ENCODE measurements at places on chromosomes 16 and 17. TPM values are rescaled to one million over a fixed set of nuclear protein-coding genes. Genes with fewer than 3 reads are reported as not detected.
A peak's percentile ranks its signal among the peaks of the same experiment; 100 is the strongest.

DNA sequence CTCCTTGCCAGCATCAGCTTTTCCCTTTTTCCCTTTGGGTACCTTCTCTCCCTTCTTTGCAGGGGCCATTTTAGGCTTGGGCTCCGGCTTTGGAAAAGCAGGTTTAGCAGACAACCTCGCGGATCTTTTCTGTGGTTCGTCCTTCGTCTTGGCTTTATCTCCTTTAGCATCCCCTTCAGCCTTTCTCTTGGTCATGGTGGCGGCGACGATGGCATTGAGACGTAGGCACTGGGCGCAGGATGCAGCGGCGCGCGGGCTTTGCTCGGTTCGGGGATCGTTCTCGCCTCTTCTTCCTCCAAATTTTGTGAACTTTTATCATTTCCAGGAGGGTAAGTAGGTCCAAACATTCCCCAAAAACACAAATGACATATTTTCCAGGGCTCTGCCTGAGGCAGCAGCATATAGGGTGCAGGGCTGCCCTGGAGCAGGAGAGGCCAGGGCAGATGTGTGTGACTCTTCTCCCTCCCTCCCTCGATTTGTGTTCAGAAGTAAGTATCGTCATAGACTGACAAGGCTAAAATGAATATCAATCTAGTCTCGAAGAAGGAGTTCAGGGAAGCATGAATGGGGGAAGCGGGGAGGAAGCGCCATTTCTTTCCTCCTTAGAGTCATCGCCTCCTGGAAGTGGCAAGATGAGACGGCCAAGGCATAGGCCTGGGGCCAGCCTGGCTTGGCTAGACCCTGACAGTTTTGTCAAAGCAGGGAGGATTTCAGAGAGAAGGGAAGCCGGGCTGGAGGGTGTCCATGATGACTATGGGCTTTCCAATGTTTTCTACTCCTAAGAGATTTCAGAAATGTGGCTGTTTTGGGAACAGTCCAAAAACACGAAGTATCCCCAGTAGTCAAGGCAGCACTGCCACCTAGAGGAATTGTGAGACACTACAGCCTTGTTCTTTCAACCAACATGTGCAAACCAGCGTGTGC lies 13.2 kb downstream of the CHCT1 start:
- no peak overlapping the region for H3K4me3 ChIP-seq
- no peaks in the 10 kb centered on the region for H3K36me3 ChIP-seq
- no peak overlapping the region for H3K27ac ChIP-seq

GRCh38 chr17:349666-350065 lies 2.9 kb downstream of the RPH3AL start:
- no peaks in the 10 kb centered on the region for H3K27me3 ChIP-seq
- no peak overlapping the region for H3K4me3 ChIP-seq
- H3K27ac ChIP-seq, result no peak overlapping the region
- H3K36me3 ChIP-seq, result no peaks in the 10 kb centered on the region

GRCh38 chr17:37650419-37651003 lies 7.3 kb upstream of the DDX52 start:
- H3K4me3 ChIP-seq, result no peak overlapping the region
- no peaks in the 10 kb centered on the region for H3K36me3 ChIP-seq
- no peaks in the 10 kb centered on the region for H3K4me1 ChIP-seq
- no peak for DNase-seq
- no peak overlapping the region for H3K27ac ChIP-seq

DNA sequence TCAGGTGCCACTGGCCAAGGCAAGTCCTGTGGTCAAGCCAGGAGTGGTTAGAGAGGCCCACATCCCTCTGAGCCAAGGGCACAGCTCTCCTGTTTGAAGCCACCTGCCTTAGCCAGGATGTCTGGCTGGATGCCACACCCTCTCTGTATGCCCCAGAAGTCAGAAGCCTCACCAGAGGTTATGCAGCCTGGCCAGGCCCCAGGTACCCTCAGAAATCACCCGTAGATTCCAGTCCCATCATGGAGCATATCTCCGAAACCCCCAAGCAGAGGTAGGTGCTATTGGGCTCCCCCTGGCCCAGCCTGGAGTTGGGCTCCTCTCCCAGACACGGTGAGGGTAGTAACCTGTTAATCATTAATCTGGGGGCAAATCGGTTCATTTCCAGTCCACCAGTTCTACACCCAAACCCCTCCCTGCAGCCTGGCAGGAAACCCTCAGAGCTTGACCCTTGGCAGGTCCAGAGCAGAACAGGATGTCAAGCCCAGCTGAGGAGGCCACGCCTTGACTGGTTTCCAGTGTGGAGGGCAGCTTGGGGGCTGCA lies 60.6 kb upstream of the TMEM97 start:
- H3K4me1 ChIP-seq, result no peaks in the 10 kb centered on the region
- no peak overlapping the region for H3K27ac ChIP-seq
- peaks cover 7% of the 10 kb centered on the region for H3K27me3 ChIP-seq

GRCh38 chr16:55809386-55809785 lies 23.5 kb downstream of the CES1 start:
- no peaks in the 10 kb centered on the region for H3K4me1 ChIP-seq
- no peaks in the 10 kb centered on the region for H3K36me3 ChIP-seq
- H3K27ac ChIP-seq, result no peak overlapping the region
- no peak overlapping the region for H3K4me3 ChIP-seq

- no peak overlapping the region for H3K4me3 ChIP-seq
- DNase-seq, result no peak
- H3K27ac ChIP-seq, result no peak overlapping the region
- no peaks in the 10 kb centered on the region for H3K36me3 ChIP-seq
Observed at GRCh38 chr16:86924537-86924936, 346.2 kb downstream of the FOXL1 start.

- DNase-seq, result no peak
- no peak overlapping the region for H3K4me3 ChIP-seq
- H3K4me1 ChIP-seq, result no peaks in the 10 kb centered on the region
- peaks cover 4% of the 10 kb centered on the region for H3K27me3 ChIP-seq
- no peak overlapping the region for H3K27ac ChIP-seq
- no peaks in the 10 kb centered on the region for H3K36me3 ChIP-seq
Observed at GRCh38 chr16:24234737-24235136, 21.4 kb upstream of the CACNG3 start.

DNA sequence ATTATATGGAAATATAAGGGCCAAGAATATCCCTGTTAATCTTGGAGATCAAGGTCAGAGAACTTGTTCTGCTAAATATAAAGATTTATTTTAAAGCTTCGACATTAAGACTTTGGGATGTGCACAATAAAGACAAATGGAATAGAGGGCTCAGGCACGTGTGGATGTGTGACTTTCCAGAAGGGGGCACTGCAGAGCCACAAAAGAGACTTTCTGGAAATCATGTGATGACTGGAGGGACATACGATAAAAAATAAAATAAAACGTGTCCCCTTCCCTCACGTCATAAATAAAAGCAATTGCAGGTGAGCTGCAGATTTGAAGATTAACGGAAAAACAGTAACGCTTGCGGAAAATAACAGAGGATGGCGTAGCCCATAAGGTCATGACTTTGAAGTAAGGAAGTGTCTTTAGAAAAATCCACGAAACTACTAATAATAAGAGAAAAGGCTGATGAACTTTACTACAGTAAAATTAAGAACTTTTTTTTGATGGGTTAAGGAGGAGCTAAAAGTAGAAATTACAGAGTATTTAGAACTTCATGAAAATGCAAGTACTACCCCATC lies 9.4 kb upstream of the ENGASE start:
- H3K36me3 ChIP-seq, result no peaks in the 10 kb centered on the region
- no peak overlapping the region for H3K27ac ChIP-seq
- no peaks in the 10 kb centered on the region for H3K4me1 ChIP-seq
- no peak overlapping the region for H3K4me3 ChIP-seq
- no peaks in the 10 kb centered on the region for H3K27me3 ChIP-seq

- H3K27ac ChIP-seq, result no peak overlapping the region
- H3K4me1 ChIP-seq, result peaks cover 12% of the 10 kb centered on the region
- H3K27me3 ChIP-seq, result no peaks in the 10 kb centered on the region
- no peak for DNase-seq
- no peak overlapping the region for H3K4me3 ChIP-seq
Observed at GRCh38 chr16:81505011-81505661, 60.5 kb downstream of the CMIP start.

DNA sequence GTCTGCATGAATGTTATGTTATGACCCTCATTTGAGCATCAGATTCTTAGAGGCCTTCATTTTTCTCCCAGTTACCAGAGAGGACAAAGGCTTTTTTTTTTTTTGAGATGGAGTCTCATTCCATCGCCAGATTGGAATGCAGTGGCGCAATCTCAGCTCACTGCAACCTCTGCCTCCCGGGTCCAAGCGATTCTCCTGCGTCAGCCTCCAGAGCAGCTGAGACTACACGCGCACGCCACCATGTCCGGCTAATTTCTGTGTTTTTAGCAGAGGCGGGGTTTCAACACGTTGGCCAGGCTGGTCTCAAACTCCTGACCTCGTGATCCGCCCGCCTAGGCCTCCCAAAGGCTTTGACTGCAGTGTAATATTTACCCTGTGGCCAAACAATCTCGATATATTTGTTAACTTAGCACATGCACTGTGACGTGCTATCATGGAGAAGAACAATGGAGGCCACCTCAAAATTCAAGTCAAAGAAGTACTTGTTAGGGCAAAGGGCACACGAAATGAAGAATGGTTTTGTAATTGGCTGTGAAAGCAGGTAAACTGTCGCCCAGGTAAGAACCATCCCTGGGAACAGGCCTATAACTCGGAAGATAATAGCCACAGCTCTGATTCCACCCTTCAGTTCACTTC lies 303.4 kb downstream of the SLC39A11 start:
- H3K27ac ChIP-seq, result no peak overlapping the region
- no peaks in the 10 kb centered on the region for H3K4me1 ChIP-seq
- H3K4me3 ChIP-seq, result no peak overlapping the region
- DNase-seq, result no peak
- H3K27me3 ChIP-seq, result no peaks in the 10 kb centered on the region

DNA sequence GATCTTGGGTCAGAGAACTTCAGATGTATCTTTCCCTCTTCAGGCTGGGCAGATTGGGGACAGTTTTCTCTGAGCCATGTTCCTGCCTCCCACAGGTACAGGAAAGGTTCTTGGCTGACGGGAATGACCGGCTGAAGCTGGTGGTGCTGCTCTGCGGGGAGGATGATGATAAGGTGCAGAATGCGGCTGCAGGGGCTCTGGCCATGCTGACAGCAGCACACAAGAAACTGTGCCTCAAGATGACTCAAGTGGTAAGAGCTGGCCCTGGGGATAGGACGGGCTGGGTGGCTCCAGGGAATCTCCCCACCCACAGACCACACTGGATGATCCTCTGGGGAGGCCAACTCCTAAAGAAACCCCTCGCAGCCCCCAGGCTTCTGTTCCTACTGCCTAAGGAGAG lies 10.9 kb downstream of the SLC35G3 start:
- no peaks in the 10 kb centered on the region for H3K27me3 ChIP-seq
- no peak overlapping the region for H3K27ac ChIP-seq
- no peak for DNase-seq
- no peak overlapping the region for H3K4me3 ChIP-seq
- no peaks in the 10 kb centered on the region for H3K36me3 ChIP-seq

- H3K27me3 ChIP-seq, result peaks cover 2% of the 10 kb centered on the region
- H3K4me1 ChIP-seq, result no peaks in the 10 kb centered on the region
- peak; percentile 59 for DNase-seq
- no peak overlapping the region for H3K27ac ChIP-seq
- H3K4me3 ChIP-seq, result no peak overlapping the region
Observed at GRCh38 chr16:85369741-85370528, 243.2 kb upstream of the GSE1 start.

- no peaks in the 10 kb centered on the region for H3K27me3 ChIP-seq
- H3K36me3 ChIP-seq, result peaks cover 32% of the 10 kb centered on the region
- peaks cover 39% of the 10 kb centered on the region for H3K4me1 ChIP-seq
Observed at GRCh38 chr17:17072546-17072945, 30.3 kb downstream of the MPRIP start.

The IKZF3 gene
- 39.9 TPM for total RNA-seq

The ZG16B gene
- not detected for total RNA-seq

The NAGS gene
- 0.14 TPM for total RNA-seq

The ABCC12 gene
- not detected for total RNA-seq

The SLC13A2 gene
- not detected for total RNA-seq

The RHBDF2 gene
- 22.6 TPM for total RNA-seq

All from CD4-positive, alpha-beta T cell (primary cell).